NB4 (cell line): ENCODE measurements at places on chromosomes 1 and 21.

DNA sequence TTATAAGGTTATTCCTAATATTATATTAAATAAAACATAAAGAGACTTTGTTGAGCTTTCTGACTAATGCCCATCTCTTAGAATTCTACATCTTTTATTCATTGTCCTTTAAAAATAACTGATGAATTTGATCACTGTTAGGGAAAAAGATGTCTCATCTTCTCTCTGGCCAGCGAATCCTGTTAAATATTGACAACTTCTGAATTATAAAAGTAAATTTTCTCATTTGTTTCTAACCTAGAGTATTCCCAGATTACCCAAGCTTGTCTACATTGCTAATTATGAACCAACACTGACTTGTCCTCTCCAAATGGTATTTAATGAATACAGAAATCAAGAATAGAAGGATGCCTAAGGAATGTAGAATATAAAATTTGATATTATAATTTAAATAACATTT lies 24.8 kb upstream of the KCTD3 start:
- no peak for DNase-seq

GRCh38 chr1:115302390-115302961 lies 35.6 kb downstream of the NGF start:
- no peak for DNase-seq

DNA sequence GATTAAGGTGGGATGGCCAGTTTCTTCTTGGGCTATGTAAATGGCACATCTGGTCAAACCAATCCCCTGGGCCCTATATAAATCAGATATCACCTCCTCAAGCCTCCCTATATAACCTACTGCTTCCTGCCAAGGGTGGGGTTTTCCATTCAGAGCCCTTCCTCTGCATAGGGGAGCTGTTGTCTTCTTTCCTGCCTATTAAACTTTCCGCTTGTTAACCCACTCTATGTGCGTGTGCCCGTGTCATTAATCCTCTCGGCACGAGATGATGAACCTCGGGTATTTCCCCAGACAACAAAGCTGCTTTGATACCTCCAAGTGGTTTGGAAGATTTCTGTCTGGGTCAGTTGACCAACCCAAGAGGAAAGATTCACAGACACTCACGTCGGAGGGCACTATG lies 19.3 kb upstream of the SERTAD4 start:
- DNase-seq = no peak

DNA sequence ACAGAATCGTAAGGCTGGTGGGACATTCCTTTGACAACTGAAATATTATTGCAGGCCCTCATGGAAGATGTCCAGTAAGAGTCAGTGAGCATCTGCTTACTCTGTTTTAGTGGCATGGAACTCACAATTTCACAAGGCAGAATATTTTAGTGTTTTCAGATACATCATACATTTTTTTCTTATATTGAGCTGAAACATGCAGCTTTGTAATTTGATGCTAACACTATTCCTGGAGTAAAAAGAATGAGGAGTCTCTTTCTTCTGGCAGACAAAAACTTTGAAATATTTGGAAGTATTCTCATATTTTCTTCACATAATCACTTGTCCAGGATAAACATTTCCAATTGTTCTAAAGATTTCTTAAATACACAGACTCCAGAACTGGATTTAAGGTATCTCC lies 17.7 kb downstream of the CLDN17 start:
- DNase-seq = no peak

- no peak for DNase-seq
These were observed 98.2 kb upstream of the C1orf87 start for GRCh38 chr1:60171801-60172200.

DNA sequence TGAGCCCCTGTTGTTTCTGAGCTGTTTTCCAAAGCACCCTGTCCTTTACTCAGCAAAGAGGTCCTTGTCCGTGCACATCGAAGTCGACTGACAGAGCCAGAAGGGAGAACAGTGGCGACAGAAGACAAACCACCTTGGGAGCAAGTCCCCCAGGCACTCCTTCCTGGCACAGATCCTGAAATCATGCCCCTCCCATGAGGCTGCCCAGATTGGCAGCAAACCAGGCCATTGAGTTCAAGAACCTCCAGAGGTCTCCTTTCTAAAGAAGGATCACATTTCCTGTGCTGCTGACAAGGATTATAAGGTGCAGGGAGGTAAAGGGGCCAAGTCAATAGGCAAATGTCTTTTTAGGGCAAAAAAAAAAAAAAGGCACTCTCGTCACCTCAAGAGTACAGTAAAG lies 84.7 kb upstream of the HIVEP3 start:
- DNase-seq = no peak

GRCh38 chr1:17831597-17831996 lies 76.5 kb downstream of the ACTL8 start:
- DNase-seq = peak; percentile 58

GRCh38 chr1:34884961-34885360 lies 25.4 kb upstream of the SMIM12 start:
- DNase-seq = no peak

GRCh38 chr1:23470282-23471070 lies 13.5 kb downstream of the ASAP3 start:
- DNase-seq = no peak

DNA sequence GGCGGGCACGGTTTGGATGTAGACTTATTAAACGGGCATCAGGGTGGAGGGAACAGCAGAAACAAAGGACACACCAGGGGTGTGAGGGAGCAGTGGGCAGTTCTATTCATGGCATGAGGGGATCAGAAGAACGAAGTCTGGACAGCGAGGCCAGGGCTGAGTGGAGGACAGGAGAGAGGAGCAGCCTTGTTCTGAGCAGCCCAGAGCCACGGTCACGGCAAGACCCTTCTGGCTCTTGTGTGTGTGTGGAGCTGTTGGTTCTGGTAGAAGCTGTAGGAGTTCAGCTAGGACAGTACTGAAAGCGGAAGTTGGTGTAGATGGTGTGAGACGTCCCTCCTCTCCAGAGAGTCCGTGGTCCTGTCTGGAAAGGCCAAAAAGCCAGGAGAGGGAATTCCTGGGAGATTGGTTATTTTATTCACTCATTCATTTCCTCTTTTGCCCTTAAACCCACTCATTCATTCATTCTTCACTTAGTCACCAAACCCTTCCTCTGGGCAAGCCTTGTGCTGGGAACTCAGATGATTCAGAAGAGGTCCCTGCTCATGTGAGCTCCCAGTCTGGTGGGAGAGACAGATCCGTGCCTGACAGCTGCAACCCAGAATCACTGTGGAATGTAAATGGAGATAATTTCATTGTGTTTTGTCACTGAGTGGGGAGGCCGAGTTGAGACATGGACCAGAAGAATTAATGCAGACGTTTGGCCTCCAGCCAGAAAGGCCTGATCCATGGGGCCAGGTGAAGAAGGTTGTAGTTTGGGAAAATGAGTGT lies 4.1 kb upstream of the ACOT11 start:
- DNase-seq = peak; percentile 74

GRCh38 chr1:237671935-237672334 lies 218.8 kb downstream of the ZP4 start:
- no peak for DNase-seq

- DNase-seq = no peak
These were observed 23.4 kb upstream of the IKBKE start for GRCh38 chr1:206446688-206447421.

GRCh38 chr21:43645136-43645891 lies 14.0 kb downstream of the HSF2BP start:
- peak; percentile 89 for DNase-seq

- DNase-seq = no peak
These were observed 55.8 kb upstream of the PRDX6 start for GRCh38 chr1:173421286-173421685.

GRCh38 chr1:116277840-116278540 lies 95.1 kb upstream of the ATP1A1 start:
- peak; percentile 3 for DNase-seq

GRCh38 chr21:37074546-37074945 lies 1.5 kb downstream of the TTC3 start:
- peak; percentile 20 for DNase-seq

- no peak for DNase-seq
These were observed 116.3 kb downstream of the EPHB2 start for GRCh38 chr1:22826604-22827580.

- no peak for DNase-seq
These were observed 1.5 kb downstream of the CNST start for GRCh38 chr1:246567646-246568235.

DNA sequence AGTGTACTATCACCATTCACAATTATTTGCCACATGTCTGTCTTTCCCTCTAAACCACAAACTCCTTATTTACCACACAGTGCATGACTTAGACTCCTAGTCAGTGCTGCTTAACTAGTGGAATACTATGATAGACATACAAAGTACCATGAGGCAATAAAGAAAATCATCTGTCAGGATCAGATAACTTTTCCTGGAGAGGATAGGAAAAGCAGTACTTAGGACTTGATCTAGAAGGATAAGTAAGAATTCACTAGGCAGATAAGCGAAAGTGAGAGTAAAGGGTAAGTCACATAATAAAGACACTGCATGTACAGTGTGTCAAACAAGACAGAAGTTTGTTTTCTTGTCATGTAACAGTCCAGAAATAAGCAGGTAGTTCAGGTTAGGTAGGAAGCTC lies 21.2 kb upstream of the TSPAN1 start:
- DNase-seq = no peak

DNA sequence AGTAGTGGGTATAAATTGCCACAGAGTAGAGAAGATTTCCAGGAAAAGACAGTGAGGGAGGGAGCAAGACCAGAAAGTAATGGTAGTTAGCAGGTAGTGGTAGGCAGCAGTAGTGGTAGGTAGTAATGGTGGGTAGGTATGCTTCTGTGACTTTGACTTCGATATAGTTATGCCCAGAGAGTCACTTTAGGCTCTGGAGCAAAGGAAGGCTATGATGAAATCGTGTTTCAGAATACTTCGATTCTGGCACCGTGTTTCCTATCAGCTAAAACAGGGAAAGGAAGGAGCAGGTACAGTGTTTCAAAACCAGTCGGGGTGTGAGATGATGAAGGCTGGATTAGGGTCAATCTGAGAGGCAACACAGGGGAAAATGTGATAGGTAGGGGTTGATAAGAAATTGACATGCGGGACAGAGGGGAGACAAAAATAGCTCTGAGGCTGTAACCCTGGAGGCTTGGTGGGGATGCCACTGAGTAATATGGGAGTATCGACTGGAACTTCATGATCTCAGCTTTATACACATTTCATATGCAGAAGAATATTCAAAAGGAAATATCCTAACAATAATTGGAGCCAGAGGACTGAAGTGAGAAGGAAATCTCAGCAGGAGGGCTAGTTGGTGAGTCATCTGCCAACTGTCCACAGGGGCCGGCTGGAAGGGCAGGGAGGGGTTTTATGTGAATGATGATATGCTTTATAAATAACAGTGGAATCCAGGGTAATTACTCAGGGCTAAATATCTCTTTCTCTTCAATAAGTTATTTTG lies 25.2 kb upstream of the TRIM45 start:
- peak; percentile 31 for DNase-seq

DNA sequence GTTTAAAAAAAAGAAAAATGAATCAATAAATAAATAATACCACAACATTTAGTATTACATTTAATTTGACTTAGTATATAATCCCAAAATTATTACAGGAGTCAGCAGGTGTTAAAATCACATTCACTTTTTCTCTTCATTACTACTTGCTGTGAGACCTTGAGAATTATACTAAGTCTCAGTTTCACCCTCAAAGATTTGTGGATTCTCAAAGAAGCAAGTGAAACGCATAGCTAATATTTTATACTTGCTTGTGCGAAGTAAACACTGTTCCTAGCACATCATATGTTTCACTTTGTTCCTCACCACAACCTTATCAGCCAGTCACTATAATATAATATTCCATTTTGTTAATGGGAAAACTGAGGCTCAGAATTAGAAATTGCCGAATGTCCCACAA lies 4.0 kb downstream of the CLCA1 start:
- DNase-seq = no peak

DNA sequence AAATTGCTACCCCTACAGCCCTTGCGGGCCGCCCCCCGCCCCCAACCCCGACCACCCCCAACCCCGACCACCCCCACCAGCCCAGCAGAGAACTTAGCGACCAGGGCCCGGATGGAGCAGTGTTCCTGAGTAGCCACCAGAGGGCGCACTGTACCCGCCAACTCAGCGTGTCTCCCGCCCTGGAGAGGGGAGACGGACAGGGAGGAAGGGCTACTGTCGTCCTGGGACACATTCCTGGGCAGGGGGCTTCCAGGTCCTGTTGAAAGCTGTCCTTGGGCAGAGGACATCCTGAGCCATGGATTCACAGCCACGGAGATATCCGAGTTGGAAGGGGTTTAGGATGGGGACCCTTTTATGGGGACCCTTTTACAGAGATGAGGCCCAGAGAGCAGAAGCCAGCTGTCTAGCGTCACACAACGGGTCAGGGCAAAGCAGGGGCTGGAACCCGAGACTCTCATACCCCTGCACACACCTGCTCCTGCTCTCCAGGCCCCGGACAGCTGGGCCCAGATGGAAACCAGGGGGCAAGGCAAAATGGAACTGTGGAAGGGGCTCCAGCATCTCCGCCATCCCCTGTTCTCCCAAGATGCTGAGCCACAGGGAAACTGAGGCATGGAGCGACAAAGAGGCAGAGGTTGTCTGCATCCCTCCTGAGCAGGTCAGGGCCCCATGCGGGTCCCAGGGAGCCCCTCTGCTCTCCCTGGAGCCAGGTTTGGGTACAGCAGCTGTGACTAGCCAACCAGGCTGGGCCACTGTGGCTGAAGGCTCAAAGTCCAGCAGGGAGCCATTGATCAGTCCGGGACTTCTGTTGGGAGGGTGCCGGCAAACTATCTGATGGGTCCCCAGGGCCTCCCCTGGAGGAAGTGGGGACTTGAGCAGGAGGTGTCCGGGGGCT lies 25.0 kb upstream of the LAPTM5 start:
- peak; percentile 73 for DNase-seq

- peak; percentile 75 for DNase-seq
These were observed 5.5 kb upstream of the PRKCZ start for GRCh38 chr1:2044510-2045319.

- DNase-seq = peak; percentile 32
These were observed 364 bp downstream of the GOLPH3L start for GRCh38 chr1:150696590-150696989.

DNA sequence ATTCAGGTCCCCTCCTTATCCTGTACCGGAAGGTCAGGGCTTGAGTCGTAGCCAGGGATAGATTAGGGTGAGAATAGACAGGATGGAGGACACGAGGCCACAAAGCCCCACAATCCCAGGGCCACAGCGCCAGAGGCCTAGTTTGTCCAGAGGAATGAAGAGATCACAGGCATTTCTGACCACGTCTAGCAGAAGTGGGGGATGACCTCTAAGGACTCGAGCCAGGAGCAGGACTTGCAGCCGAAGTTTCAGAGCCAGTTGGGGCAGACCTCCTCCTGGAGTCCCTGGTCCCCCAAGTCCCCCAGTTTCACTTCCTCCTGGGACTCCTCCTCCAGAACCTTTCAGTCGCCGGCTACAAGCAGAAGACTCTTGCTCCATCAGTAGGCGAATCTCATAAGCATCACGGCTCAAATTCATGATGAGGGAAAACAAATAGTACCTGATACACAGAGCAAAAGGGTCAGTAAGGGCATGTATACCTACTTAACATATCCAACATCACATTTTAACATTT lies 2.3 kb upstream of the ITGA10 start:
- DNase-seq = peak; percentile 25
